ENCODE measurements at places on chromosomes 2 and 18. TPM values are rescaled to one million over a fixed set of nuclear protein-coding genes. Genes with fewer than 3 reads are reported as not detected.

Gene ACAA2
- total RNA-seq: 95.7 TPM

Gene GALNT3
- 0.20 TPM for total RNA-seq

DNA sequence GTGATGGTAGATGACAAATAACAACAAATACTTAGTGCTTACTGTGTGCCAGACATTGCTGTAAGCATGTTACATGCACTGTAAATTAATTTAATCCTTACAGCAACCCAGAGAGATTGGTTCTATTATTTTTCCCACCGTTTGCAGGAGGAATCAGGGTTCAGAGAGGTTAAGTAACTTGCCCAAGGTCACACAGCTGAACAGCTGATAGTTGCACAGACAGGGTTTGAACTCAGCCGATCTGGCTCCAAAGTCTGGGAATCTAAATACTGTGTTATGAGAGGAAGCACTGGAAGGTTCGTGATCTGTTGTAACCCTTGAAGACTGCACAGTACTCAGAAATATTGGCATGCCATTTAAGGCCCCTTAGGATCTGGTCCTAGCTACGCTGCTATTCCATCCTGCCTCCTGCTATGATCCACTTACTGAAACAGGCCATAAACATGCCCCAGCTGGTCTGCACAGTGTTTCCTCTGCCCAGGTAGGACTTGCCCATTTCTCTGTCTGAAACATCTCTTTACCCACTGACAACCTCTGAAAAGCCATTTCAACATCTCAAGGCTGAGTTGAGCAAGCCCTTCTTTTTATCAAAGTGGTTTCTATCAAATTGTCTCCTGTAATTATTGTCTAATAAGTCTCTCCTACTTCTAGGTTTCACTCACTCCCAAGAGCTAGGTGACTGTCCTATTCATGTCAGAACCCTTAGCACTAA is 40.4 kb upstream of the MRPL33 start:
- no peaks in the 10 kb centered on the region for H3K36me3 ChIP-seq
- no peak for DNase-seq
- no peaks in the 10 kb centered on the region for H3K27me3 ChIP-seq

- H3K27me3 ChIP-seq: no peaks in the 10 kb centered on the region
- H3K36me3 ChIP-seq: no peaks in the 10 kb centered on the region
- peaks cover 63% of the 10 kb centered on the region for H3K4me1 ChIP-seq
- peak; percentile 17 for DNase-seq
- H3K4me3 ChIP-seq: no peak overlapping the region
These were observed 47.7 kb downstream of the PLCL1 start for GRCh38 chr2:197852108-197852507.

Gene LIPG
- total RNA-seq: 0.24 TPM

- DNase-seq: no peak
- H3K27ac ChIP-seq: no peak overlapping the region
- H3K36me3 ChIP-seq: no peaks in the 10 kb centered on the region
- no peak overlapping the region for H3K4me3 ChIP-seq
- H3K4me1 ChIP-seq: no peaks in the 10 kb centered on the region
- H3K27me3 ChIP-seq: no peaks in the 10 kb centered on the region
These were observed 340.3 kb downstream of the PLCL1 start for GRCh38 chr2:198144660-198145059.

GRCh38 chr18:48963586-48964470 is 13.1 kb upstream of the SMAD7 start:
- no peaks in the 10 kb centered on the region for H3K4me1 ChIP-seq
- DNase-seq: no peak
- no peak overlapping the region for H3K27ac ChIP-seq
- no peaks in the 10 kb centered on the region for H3K27me3 ChIP-seq
- H3K4me3 ChIP-seq: no peak overlapping the region

DNA sequence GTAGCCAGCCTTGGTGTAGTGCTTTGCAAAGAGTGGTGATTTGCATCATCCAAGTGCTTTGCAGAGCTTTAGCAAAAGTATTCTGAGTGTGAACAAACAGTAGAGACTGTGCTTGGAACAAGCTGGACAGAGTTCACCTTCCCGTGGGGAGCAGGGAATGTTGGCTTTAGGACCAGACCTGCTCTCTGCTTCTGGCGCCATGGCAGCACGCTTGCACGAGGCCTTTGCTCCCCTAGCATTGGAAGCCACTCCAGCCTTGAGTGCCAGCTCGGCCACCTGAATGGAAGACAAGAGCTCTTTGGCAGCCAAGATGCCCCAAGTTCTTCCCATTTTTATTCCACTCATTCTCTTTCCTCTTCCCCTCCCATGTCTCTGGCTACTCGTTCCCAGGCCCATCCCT is 250.8 kb upstream of the OSR1 start:
- H3K27ac ChIP-seq: no peak overlapping the region
- no peak for DNase-seq
- no peaks in the 10 kb centered on the region for H3K36me3 ChIP-seq
- H3K4me3 ChIP-seq: no peak overlapping the region
- no peaks in the 10 kb centered on the region for H3K4me1 ChIP-seq

GRCh38 chr2:101976891-101977290 is 14.9 kb upstream of the IL1R2 start:
- no peaks in the 10 kb centered on the region for H3K27me3 ChIP-seq
- H3K4me1 ChIP-seq: no peaks in the 10 kb centered on the region
- no peak overlapping the region for H3K27ac ChIP-seq
- H3K4me3 ChIP-seq: no peak overlapping the region
- DNase-seq: no peak

Gene DSC2
- total RNA-seq: 0.76 TPM

DNA sequence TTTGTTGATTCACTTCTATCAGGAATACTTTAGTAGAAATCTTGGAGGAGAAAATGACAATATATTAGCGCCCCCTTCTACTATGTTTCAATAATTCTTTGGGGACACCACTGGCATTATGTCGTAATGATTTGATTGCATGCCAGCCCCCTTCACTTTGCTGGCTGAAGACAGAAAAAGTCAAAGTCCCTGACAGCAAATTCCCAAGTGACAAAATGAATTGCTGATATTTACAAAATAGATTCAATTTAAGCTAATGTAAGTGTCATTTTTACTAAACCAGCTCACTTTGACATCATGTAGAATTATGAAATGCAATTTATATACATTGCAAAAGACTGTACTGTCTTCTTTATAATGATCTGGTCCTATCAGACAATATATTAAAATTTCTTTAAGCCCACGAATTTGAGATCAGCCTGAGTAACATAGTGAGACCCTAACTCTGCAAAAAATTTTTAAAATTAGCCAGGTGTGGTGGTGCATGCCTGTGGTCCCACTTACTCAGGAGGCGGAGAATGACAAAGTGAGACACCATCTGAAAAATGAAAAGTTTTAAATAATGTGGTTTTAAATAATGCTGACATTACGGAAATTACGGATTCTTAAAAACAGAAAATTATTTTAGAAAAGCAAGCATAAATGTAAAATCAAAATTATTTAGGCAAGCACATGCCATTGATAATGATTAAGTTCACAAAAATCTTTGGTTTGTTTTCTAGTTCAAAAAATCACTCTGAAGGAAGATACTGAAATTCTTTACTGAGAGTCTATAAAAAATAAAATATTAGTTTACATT is 520.1 kb upstream of the PKDCC start:
- DNase-seq: no peak
- H3K4me1 ChIP-seq: no peaks in the 10 kb centered on the region
- no peaks in the 10 kb centered on the region for H3K27me3 ChIP-seq
- no peaks in the 10 kb centered on the region for H3K36me3 ChIP-seq
- H3K27ac ChIP-seq: no peak overlapping the region
